ENCODE measurements at places on chromosomes 7 and 10.

GRCh38 chr7:71198887-71199286 lies 66.9 kb downstream of the GALNT17 start:
- DNase-seq: no peak

GRCh38 chr7:146654048-146654447 lies 537.4 kb downstream of the CNTNAP2 start:
- DNase-seq: no peak

- DNase-seq: no peak
Observed at GRCh38 chr10:13086056-13086455, 13.9 kb upstream of the OPTN start.

GRCh38 chr10:5283305-5284158 lies 81.2 kb upstream of the UCN3 start:
- DNase-seq: peak; percentile 68

GRCh38 chr7:50739744-50740435 lies 42.8 kb downstream of the GRB10 start:
- no peak for DNase-seq

GRCh38 chr10:26112532-26112931 lies 104.0 kb upstream of the GAD2 start:
- no peak for DNase-seq

GRCh38 chr10:74824184-74824899 lies 2.1 kb upstream of the KAT6B start:
- DNase-seq: peak; percentile 18

GRCh38 chr7:130903358-130903974 lies 169.5 kb upstream of the KLF14 start:
- peak; percentile 30 for DNase-seq

DNA sequence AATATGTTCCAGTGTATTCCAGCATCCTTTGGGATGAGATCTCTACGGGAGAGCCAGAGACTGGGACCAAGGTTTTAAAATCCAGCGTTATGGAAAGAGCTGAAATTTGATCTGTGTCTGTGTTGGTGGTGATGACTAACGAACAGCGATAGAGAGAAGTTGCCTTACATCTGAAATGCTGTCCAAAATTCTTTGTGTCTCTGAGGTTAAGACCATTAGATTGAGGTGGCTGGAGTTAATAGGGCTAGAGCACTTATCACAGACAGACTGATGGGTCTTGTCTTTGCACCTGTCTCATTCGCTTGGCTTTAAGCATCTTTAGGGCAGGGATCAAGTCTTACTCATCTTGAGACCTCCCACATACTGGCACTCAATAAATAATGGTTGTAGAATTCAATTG lies 41.0 kb upstream of the RAPGEF5 start:
- DNase-seq: no peak

- DNase-seq: no peak
Observed at GRCh38 chr7:5214236-5214635, 24.2 kb downstream of the WIPI2 start.

- no peak for DNase-seq
Observed at GRCh38 chr10:13673156-13673555, 86.4 kb downstream of the PRPF18 start.

- DNase-seq: peak; percentile 25
Observed at GRCh38 chr10:85280014-85280413, 951.6 kb downstream of the CCSER2 start.

- no peak for DNase-seq
Observed at GRCh38 chr10:98244586-98244985, 23.4 kb downstream of the LOXL4 start.

- no peak for DNase-seq
Observed at GRCh38 chr10:7161484-7162250, 249.2 kb downstream of the SFMBT2 start.

GRCh38 chr7:2022021-2022409 lies 210.7 kb downstream of the MAD1L1 start:
- no peak for DNase-seq

DNA sequence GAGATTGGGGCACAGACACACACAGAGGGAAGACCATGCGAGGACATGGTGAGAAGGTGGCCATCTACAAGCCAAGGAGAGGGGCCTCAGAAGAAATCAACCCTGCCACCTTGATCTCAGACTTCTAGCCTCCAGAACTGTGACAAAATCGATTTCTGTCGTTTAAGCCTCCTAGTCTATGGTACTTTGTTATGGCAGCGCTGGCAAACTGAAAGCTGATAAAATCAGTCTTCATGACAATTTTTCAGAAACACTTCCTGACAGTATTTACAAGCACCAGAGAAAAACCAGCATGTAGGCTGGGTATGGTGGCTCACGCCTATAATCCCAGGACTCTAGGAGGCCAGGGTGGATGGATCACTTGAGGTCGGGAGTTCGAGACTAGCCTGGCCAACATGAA lies 4.2 kb downstream of the PARP12 start:
- no peak for DNase-seq

DNA sequence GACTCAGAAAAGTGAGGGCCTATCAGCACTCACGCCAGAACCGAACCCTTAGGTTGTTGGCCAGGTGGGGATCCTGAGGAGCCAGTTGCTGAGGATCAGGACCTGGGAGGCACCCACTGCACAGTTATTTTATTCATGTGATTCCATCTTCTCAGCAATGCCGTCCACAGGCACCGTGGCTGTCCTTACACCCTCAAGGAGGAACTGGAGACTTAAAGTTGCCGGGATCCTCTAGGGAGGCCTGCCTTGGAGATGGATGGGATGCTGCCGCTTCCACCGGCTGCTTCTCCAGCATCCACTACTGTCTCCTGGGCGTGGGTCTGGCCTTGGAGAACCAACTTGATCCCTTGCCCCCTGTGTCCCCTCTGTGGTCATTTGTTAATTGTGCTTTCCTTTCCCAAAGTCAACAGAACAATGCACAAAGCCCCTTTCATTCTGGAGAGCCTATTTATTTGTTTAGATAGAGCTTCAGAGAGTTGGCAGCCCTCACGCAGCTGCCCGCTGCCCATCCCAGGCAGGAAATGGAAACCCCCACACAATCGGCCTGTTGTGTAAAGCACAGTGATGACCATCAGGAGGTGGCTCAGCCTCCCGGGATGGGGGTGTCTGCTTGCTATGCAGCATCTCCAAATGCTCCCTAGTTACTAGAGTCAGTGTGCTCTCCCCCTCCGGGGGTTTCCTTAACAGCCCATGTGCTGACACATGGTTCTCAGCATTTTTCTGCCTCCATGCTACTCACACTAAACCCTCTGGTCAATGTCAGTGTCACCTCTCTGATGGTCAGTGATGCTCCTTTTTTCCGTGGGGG lies 52.9 kb upstream of the IGFBP3 start:
- DNase-seq: peak; percentile 83

- peak; percentile 98 for DNase-seq
Observed at GRCh38 chr7:80942261-80943041, 23.6 kb upstream of the SEMA3C start.

GRCh38 chr7:4659551-4660286 lies 22.4 kb upstream of the FOXK1 start:
- DNase-seq: no peak

DNA sequence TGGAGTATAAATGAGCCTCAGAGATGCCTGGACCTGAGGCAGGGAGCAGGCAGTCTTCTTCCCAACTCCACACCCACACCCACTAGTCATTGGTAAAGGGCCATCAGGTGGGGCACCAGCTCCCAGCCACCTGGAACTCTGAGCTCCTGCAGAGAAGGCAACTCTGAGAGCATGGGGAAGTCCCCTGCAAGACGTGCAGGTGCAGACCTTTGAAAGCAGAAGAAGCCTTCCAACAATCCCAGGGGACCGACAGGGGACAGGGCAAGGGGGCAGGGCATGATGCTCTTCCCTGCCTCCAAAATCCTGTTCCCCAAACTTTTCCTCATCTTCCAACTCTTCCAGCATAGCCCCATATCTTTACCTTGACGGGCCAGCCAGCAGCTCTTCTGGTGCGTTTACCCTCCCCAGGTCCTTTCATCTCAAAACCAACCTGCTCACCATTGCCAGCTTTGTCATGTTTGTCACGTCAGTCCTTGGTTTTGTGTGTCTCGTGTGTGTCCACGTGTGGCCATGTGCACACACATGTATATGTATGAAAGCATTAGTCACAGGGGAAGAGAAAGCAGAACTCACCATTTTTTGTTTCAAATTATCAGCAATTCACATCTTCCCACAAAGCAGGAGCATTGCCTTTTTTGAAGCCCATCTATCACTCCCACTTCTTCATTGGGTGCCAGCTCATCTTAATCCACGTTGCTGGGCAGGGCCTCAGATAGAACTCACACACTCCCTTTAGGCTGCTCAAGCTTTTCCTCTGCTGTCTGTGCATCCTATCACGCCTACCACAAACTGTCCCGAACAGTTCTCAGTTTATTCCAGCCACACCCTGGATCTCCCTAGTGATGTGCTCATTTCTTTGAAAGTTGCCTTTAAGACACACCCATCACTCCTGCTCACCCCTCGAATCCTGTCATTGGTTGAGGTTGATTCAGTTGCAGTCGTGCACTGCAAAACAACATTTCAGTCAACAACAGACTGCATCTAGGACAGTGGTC lies 41.0 kb upstream of the AMPH start:
- DNase-seq: no peak

GRCh38 chr7:142357953-142358520 lies 100.2 kb upstream of the PRSS58 start:
- DNase-seq: peak; percentile 52

- DNase-seq: no peak
Observed at GRCh38 chr7:38027884-38028455, 107.5 kb downstream of the EPDR1 start.

GRCh38 chr10:18195060-18195799 lies 55.0 kb downstream of the CACNB2 start:
- DNase-seq: no peak

DNA sequence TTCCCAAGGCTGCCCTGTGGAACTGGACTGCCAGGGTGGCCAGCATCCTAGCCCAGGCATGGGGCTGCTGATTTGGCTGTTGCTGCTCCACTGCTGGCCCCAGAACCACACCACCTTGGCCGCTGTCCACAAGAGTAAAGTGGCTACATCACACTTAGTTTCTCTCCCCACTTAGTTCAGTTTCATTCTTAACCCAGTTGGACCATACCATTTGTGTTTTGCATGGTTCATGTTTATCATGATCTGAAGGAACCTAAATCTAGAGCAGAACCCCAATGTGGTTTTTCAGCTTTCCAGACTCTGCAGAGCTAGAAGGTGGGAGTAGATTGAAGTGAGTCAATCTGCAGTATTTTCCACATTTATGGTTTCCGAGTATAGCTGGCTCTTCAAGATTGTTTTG lies 32.8 kb downstream of the SDK1 start:
- DNase-seq: no peak

DNA sequence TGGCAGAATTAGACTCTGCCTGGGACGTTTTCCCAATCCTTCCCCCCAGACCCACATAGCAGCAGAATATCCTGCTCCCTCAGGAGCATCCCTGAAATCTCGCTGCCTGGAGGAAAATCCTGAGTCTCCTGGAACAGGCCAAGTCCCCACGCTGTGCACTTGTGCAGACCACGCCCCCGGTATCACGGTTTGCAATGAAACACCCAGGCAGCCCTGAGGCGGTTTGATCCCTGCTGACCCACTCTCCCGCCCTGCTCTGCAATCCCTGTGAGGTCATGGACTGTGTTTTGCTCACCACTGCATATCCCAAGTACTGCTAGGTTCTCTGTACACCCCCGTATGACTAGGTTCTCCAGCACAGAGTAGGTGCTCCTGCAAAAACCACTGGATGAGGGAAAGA lies 411.8 kb upstream of the MGMT start:
- no peak for DNase-seq

DNA sequence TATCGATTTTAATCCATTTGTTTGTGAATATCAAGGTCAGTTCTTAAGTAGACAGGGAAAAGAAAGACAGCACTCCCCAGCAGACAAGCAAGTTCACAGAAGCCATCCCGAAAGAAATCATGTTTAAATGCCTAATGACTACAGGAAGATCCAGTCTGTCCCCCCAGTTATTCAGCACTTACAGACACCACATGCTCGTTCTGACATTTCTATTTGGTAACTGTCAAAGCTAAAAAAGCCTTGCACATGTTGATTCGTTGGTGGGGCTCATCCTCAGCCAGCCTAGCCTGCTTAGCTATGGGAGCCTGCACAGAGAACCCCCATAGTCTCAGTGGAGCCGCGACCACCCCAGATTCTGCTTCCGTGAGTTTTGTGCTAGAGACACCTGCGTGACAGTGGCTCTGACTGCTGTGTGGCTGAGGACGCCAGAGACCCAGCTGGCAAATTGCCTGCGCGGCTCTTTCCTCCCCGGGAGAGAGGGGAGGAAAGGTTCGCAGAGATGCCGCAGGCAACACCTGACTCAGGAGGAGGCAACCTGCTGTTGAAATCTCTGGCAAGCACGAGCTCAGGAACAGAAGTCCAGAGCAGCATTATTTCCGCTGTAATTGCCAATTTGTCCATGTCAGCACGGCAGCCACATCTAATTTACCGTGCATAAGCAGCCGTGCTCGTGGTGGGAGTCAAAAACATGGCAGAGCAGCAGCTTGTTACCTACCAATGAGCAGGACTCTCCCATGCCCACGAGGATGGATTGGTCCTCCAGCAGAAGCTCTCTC lies 194.2 kb downstream of the GPAM start:
- DNase-seq: no peak

DNA sequence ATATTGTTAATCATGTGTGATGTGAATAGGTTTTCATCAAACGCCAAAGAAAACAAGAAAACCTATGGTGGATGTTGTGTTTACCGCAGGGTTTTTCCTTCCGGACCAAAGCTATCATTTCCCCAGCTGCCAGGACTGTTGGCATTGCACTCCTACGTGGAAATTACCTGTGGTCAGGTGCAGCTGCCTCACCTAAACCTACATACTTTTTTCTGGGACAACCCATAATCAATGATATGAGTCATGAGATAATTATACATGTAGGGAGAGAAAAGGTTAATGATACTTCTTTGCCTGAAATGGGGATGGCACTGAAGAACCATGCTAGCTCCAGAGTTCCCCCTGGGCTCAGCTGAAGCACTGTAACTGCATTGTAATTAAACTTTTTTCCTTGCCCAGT lies 223.6 kb upstream of the SEMA3E start:
- no peak for DNase-seq

GRCh38 chr10:124532106-124532641 lies 70.6 kb downstream of the LHPP start:
- no peak for DNase-seq

DNA sequence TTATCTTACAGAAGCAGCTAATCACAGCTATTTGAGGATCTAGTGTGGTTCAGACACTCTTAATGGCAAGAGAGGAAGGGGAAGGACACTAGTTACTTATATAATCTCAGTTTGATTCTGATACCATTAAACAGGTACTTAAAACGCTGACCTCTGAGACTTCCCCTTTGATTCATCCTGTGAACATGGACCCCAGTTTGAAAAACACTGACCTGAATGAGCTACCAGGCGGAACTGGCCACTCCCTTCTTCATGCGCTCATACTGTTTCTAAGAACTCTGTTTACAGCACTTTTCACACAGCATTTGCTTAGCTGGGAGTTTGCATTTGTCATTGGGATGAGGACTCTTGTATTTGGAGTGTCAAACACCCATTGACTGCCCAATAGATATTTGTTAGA lies 45.7 kb downstream of the BEND7 start:
- no peak for DNase-seq

DNA sequence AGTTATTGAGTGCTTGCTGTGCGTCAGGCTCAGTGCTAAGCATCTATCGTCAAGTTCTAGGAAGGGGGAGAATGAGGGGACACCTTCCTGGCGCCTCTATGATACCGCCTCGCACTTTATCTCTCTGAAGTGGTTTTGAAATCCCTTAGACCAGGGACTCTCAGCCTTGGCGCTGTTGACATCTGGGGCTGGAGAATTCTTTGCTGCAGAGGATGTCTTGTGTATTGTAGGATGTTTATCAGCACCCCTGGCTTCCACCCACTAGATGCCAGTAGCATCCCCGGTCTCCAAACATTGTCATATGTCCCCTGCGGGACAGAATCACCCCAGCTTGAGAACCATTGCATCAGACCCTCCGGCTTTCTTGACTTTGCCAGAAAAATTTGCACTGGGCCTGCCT lies 285.5 kb downstream of the CCDC3 start:
- DNase-seq: no peak

Data from urothelium cell line (cell line).